ENCODE measurements at places on chromosomes 2 and 18.
A peak's percentile ranks its signal among the peaks of the same experiment; 100 is the strongest.

- no peak for DNase-seq
Measured at GRCh38 chr18:42707080-42707479, 408.4 kb downstream of the RIT2 start.

- no peak for DNase-seq
Measured at GRCh38 chr2:221494556-221494955, 77.5 kb downstream of the EPHA4 start.

- no peak for DNase-seq
Measured at GRCh38 chr2:150880986-150881385, 380.7 kb downstream of the RBM43 start.

GRCh38 chr2:48284621-48285212 lies 245.2 kb upstream of the STON1 start:
- no peak for DNase-seq

DNA sequence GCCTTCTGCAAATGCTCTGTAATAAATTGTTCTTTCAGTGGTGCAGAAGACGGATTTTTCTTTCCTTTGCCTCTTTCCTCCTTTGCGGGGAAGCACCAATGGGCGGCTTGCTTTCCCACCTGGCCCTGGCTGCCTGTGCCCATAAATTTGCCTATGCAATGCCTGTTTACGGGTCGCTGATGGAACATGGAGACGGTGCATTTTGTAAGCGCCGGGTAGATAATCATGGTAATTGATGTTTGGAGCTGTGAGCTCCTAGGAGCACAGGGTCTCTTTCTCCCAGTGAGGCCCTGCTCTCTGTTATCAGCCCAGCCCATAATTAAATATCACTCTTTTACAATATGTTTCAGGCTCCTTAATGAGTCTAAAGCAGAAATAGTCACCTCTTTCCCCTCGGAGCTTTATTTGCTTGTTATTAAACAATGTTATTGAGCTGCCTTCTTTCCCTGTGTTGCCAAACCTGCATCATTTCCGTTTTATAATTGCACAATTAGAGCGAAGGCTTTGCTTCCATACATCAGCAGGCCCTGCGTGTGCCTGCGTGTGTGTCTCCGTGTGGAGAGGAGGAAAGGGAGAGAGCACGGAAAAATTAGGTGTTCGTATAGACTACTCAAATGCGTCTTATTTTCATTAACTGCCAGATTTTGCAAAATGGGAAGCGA lies 437.4 kb upstream of the POU3F3 start:
- no peak for DNase-seq

- DNase-seq = no peak
Measured at GRCh38 chr2:64658269-64658668, 4.6 kb upstream of the SERTAD2 start.

GRCh38 chr2:212683346-212684097 lies 144.9 kb upstream of the ERBB4 start:
- DNase-seq = no peak

GRCh38 chr2:46361920-46362666 lies 64.9 kb downstream of the EPAS1 start:
- DNase-seq = no peak

- no peak for DNase-seq
Measured at GRCh38 chr18:79577451-79578395, 101.9 kb upstream of the CTDP1 start.

GRCh38 chr2:64454386-64455332 lies 697 bp downstream of the LGALSL start:
- peak; percentile 54 for DNase-seq

GRCh38 chr2:229249536-229249935 lies 21.6 kb downstream of the PID1 start:
- DNase-seq = no peak

GRCh38 chr2:19676770-19677169 lies 225.0 kb downstream of the TTC32 start:
- peak; percentile 22 for DNase-seq

GRCh38 chr2:207223051-207223450 lies 57.3 kb upstream of the KLF7 start:
- DNase-seq = peak; percentile 43

GRCh38 chr2:240931319-240931949 lies 25.3 kb downstream of the CROCC2 start:
- no peak for DNase-seq

DNA sequence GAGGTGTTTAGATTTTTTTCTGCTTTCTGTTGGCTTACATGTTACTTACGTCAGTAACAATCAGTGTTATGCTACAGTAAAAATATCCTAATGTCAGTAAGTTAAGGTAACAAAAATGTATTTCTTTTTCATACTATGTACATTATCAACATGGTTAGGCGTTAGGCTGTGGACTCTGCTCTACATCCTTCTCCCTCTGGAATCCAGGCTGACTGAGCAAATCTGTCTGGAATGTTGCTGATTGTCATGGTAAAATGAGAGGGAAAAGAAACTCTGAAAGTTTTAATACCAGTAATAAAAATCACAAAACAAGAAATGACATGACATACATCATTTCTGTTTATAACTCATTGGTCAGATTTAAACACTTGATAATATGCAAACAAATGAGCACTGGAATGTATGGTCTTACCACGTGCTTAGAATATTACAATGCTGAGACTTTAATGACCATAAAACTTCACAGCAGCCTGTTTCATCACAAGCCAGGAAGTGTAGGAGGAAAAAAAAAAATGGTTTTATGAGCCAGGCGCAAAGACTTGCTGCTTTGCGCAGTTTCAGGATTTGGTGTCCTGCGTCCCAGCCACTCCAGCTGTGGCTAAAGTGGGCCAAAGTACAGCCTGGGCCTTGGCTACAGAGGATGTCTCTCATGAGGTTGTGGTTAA lies 252.4 kb downstream of the FSIP2 start:
- no peak for DNase-seq
